Stimulated activated CD4-positive, alpha-beta T cell treated with anti-CD3 and anti-CD28 coated beads, Interleukin-2, amount 100 ng/mL, for 24 hours (primary cell): ENCODE measurements at places on chromosomes 3 and 15.
A peak's percentile ranks its signal among the peaks of the same experiment; 100 is the strongest.

DNA sequence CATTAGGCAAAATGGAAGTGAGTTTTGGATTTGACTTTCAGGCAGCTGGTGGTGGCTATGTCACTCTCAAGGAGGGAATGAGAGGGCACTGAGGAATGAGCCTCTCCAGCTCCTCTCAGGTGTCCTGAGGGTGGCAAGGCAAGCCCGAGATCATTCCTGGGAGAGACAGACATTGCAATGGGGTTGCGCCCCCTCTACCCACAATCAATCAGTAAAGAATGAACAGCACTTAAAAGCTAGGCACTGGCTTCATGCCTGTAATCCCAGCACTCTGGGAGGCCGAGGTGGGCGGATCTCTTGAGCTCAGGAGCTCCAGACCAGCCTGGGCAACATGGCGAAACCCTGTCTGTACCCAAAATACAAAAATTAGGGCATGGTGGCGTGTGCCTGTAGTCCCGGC is 14.1 kb upstream of the SHF start:
- DNase-seq = no peak

DNA sequence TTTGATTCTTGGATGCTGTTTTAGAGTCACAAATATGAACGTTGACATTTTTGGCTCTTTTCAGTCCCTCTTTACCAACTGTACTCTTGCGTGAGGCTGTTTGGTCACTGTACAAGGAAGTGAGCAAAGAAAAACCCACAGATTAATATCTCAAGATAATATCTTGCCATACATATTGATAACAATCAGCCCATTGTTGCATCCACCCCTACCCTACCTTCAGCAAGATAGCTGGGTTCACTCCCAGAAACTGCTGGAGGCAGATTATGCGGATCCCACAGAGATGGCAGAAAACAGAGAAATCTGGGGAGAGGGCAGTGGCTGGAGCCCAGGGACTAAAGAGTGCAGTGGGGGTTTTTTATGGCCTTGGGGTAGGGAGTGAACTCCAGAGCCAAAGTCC is 29.9 kb upstream of the MFSD1 start:
- no peak for DNase-seq

- no peak for DNase-seq
Observed at GRCh38 chr3:88824666-88825564, 282.5 kb upstream of the EPHA3 start.

GRCh38 chr3:169846458-169847193 is 23.1 kb downstream of the LRRC31 start:
- DNase-seq = no peak

DNA sequence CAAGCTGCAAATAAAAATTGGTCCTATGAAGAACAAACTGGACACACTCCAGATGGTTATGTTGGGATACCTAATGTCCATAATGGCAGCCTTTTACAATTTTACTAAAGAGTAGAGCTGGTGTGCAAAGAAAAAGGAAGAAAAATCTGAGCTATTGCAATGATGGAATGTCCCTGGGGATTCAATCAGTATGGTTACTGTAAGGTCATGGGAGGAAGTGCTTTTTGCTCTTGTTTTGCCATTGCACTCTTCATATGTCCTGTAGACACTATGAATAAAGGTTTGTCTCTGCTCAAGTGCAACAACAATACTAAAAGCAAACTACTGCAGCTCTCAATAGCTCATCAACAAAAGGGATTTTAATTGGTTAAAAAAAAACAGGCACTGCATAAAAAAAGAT is 5.4 kb downstream of the PFN2 start:
- DNase-seq = no peak

DNA sequence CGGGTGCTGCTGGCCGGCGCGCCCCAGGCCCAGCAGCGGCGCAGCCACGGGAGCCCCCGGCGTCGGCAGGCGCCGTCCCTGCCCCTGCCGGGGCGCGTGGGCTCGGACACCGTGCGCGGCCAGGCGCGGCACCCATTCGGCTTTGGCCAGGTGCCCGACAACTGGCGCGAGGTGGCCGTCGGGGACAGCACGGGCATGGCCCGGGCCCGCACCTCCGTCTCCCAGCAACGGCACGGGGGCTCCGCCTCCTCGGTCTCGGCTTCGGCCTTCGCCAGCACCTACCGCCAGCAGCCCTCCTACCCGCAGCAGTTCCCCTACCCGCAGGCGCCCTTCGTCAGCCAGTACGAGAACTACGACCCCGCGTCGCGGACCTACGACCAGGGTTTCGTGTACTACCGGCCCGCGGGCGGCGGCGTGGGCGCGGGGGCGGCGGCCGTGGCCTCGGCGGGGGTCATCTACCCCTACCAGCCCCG is 777 bp downstream of the LOXL1 start:
- peak; percentile 42 for DNase-seq

DNA sequence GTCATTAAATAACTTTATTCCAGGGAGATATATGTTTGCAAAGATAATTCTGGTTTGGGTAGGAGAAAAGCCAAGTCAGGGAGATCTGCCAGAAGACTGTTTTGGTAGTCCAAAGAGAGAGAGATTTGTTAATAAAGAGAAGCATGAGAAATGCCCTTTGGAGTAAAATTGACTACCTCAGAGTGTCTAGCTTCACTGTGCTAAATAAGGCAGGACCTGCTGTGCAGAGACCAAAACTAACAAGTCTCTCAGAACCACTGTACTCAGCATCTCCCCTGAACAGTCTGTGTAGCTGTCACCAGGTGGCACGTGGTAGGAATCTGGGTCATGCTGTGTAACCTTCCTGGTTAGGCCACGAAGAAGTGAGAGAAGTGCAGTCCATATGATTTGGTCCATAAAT is 31.6 kb upstream of the SLC35G2 start:
- peak; percentile 2 for DNase-seq

- DNase-seq = no peak
Observed at GRCh38 chr3:142907996-142908395, 19.1 kb upstream of the PCOLCE2 start.

DNA sequence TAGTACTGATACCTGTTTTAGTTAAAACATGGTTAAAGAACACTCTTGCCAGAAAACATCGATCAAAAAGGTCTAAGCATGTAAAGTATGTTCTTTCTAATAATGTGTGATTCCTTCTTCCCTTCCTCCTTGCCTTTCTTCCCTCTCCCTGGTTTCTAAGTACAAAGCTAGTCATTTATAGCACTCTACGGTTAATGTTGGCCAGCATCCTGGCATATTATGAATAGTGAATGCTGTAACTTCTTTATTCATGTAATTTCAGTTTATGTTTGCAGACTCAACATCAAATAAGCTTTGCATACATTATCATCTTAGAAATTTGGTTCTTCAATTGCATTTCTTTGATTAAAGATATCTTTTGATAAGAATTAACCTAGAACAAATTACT is 27.1 kb downstream of the P2RY12 start:
- no peak for DNase-seq

DNA sequence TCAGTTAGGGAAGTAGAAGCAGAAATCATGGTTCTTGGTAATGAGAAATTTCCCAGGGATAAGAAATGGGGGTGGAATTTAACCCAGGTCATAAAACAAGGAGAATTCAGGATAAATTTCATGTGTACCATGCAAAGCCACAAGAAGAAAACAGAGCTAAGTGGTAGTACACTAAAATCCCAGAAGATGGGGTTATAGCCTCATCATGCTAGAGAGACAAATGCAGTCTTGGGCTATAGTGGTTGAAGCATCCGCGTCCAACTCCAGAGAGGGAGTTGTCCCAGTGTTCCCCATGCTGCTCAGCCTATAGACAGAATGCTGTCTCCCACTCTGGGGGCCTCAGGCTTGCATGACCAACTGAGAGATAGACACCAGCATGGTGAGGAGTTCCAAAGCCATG is 36.2 kb upstream of the CLRN1 start:
- DNase-seq = no peak

- DNase-seq = peak; percentile 54
Observed at GRCh38 chr3:30643763-30644462, 37.5 kb downstream of the TGFBR2 start.

- DNase-seq = no peak
Observed at GRCh38 chr15:33256874-33257273, 53.9 kb upstream of the RYR3 start.

- DNase-seq = no peak
Observed at GRCh38 chr3:182183716-182184430, 472.1 kb downstream of the SOX2 start.

DNA sequence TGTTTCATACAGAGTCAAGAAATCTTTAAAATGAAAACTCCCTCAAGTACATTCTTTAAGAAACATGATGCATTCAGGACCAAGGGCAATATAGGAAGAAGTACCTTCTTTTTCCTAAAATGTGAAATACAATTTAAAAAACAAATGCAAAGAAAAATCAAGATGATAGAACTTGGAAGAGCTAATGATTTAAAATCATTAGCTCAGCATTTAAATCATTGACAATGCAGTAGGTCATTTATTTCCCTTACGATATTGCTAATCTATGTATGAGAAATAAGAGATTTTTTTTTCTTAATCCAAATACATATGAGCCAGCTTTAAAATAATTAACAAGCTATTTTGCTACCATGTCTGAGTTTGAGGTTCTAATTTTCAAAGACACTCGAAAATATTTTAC is 105.5 kb downstream of the HHLA2 start:
- DNase-seq = no peak

DNA sequence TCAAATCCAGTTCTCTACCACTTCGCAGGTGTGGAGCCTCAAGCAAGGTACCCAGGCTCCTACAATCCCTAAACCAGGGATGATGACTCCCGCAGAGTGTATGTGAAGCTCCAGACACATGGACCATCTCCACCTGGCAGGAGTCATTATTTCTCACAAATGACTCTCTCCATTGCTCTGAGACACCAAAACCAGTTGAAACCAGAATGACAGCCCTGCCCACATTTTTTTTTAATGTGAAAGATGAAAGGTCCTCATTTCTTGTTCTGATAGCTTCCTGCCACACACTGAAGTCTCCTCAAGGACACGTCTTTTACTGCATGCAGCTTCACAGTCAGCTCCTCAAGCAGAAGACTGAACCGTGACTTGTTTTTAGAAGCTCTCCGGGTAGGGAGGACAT is 61.4 kb upstream of the ZBTB38 start:
- DNase-seq = no peak

GRCh38 chr15:45604326-45604725 is 17.1 kb downstream of the BLOC1S6 start:
- DNase-seq = no peak

DNA sequence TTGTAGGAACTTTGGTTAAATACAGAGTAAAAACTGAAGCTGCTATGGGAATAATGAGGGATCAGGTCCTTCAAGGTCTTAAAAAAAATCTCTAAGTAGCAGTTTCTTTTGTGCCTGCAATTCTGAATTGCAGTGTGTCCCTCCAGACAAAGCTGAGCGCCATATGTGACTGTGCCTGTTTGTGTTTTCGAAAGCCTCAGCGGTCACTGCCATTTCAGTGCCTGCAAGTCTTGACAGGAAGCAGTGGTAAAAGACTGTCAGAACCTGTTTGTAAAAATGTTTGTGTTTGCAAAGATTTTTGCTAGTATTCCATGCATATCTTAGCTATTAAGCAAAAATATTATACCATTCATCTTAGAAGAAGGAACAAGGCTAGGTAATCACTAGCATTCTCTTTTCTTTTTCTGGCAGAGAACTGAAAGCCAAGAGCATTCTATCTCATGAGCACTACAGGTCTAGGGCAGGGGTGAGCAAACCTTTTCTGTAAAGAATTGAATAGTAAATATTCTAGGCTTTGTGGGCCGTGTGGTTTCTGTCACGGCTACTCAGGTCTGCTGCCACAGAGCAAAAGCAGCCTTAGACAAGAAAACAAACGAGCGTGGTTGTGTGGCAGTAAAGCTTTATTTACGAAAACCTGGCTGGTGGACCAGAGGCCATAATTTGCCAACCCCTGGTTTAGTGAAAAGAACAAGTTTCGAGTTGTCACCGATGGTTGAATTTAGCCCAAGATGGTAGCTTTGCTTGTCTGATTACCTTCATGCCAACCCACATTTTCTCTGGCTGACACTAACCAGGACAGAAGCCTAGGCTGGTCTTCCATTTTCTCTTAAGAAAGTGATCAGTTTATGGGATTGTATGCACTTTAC is 134.4 kb downstream of the CACNA1D start:
- DNase-seq = no peak

DNA sequence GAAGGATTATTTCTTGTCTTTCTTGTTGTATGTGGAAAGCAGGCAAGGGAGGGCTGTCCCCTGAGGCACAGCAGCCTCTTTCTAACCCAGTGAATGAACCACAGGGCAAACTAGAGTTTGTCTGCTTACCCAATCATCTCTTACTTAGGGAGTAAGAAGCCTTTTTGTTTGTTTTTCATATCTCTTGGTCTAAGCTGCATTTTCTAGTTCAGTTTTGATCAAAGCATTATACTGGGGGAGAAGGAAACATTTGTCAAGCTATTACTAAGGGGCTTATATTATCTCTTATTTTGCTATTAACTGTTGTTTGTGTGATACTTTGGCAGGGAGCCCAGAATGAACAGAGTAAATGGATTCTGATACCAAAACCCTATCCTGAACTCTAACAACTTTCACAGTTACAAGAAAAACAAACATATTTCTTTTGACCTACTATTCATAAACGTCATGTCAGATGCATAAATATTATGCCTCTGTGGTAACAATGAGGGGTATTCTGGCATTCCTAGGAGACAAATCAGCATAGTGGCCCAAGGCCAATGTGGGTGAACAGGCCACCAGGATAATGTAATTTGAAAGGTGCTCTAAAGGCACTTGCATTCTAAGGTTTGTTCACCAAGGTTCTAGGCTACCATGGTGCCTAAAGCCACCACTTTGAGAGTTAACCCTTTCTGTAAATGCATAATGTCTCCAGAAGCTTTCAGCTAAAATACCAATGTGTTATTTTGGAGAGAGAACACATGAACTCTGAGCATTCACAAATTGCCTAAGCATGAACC is 271.6 kb upstream of the ZPLD1 start:
- DNase-seq = no peak

DNA sequence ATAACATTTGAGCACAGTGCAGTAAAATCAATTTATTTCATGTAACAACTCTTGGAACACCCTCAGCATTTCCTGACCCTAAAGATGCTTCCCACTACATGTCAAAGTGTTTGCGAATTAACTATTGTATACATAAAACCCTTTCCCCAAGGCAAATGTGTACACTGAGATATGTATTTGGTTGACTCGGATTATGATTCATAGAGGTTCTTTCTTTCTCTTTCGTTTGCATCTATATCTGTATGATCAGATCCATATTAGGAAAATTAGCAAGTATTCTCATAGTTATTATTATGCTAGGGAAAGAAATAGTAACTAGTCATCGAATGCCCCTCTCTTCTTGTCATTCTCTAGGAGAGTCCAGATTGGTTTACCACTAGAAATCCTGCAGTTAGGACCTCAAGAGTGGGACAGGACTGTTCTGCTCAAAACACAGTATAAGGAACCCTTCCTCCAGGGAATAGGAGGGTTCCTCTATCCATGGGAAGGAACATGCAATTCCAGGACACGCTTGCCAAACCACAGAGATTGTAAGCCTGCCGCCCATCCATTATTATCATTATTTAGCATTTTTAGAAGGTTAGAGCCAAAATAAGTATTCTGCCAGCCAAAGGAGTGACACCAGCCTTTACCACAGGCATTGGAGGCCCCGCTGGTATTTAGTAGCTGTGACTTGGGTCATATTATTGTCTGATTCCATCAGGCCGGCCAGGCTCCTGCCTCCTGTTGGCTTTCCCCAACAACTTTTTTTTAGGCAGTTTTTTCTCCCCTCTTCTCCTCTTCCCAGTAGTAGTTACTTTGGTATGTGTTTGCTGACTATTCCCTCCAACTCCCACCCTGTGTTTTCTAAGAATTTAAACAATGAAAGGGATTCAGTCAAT is 100.7 kb downstream of the GALK2 start:
- DNase-seq = no peak

GRCh38 chr3:115638991-115639390 is 15.7 kb downstream of the GAP43 start:
- no peak for DNase-seq
